Hippocampal formation (tissue), 2 donors: ENCODE measurements at places on chromosomes 16 and 17.

GRCh38 chr17:57516290-57517230, 228.5 kb downstream of the CCDC182 start:
- no peak for DNase-seq

DNA sequence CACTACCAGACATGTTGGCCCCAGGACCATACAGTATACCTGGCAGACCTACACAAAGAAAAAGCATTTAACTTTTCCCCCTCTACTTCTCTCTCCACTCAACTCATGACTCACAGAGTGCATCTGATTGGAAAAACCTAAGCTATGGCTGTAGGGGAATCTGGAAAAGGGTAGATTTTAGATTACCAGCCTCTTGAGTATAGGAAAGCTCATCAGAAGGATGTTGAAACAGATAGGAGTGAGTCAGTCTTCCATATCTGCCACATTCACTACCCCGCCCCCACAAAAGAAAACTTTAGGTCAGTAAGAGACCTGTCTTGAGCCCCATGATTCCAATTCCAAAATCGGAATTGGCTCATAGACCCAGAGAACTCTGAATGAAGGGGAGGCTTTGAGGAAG, 12.3 kb downstream of the KRT9 start:
- DNase-seq: no peak

GRCh38 chr16:85853547-85854545, 45.1 kb upstream of the IRF8 start:
- DNase-seq: peak; percentile 32

DNA sequence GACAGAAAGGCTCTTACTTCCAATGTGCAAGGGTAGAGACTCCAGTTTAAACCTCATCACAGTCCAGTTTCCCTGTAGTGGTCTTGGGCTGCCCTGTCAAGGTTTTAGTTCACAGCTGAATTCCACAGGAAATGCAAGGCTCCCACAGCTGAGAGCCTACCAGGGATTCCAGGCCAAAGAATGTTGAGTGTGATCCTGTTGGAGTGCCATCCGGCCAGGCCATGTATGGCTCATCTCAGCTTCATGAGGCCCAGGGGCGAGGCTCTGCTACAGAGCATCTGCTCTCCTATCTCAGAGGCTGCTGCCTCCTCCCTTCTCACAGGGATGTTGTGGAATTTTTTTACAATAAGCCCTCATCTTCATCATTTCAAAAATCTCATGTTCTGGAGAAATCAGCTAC, 239.8 kb upstream of the CCL2 start:
- DNase-seq: no peak

DNA sequence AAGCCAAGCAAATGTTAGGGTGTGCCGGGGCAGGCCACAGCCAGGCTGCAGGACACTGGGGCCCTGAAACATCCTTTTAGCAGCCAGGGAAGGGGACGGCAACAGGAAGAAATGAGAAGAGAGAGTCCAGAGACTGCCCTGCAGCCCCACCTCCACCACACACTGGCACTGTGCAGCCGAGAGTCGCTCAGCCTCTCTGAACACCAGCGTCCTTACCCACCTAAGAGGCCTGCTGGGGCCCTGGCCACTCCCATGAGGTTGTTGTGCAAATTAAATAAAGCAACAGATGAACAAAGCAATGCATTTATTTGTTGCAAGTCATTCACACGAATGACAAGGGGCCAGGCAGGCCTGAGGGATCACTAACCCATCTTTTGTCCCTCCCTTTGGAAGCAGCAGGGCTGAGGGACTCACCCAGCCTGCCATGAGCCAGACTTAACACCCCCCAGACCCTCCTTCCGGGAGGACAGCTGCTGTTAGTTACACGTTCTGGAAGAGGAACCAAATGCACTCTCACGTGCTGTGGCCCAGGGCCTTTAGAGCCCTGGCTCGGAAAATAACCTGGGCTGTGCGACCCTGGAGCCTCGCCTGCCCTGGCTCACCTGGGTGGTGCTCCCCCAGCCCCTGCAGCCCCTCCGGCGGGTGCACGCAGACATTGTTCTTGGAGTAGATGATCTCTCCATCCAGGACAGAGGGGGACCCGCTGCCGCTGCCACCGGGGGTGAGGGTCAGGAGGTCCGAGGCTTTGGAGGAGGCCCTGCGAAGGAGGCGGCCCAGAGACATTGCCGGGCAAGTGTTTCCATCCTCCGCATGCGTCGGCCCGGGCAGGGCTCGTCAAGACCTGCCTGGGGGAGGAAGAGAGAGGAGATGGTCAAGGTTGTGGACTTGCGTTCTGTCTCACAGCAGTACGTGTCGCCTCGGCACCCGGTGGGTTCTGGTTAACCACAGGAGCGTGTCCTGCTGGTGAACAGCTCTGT, 22.6 kb downstream of the TBC1D16 start:
- DNase-seq: no peak

GRCh38 chr16:50434872-50435478, 66.2 kb upstream of the BRD7 start:
- no peak for DNase-seq

GRCh38 chr17:35541434-35541833, 4.0 kb upstream of the SLFN12L start:
- no peak for DNase-seq

DNA sequence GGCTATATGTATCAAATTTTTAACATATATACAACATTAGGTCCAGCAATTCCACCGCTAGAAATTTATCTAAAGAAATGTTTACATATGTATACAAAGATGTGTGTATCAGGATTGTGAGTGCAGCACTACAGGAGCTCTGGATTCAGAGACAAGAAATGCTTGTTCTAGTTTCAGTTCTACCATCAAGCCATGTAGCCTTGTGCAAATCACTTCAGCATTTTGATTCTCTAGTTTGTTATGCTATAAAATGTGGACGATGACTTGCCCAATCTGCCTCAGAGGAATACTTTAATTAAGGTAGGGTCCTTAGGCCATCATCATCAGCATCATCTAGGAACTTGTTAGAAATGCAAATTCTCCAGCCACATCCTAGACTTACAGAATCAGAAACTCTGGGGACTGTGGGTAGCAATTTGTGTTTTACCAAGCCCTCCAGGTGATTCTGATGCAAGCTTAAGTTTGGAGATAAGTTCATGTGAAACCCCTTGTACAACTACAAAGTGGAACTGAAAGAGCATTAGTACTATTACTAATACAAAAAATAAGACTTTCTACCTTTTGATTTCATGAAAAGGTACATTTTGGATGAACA, 131.2 kb upstream of the CORO6 start:
- no peak for DNase-seq

DNA sequence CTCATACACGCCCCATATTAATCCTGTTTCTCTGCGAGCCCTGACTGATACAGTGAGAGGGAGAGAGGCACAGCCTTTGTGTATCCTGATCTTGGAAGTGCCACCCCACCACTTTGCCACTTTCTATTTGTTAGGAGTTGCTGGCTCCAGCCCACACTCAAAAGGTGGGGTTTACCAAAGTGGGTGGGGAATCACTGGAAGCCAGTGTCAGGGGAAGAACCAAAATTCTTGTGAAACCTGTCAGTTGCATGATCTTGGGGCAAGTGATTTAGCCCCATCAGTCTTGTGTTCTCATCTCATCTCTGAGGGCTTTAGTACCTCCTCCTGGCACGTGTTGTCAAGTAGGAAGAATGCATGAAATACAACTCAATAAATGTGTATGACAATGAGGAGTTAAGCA, 119.5 kb downstream of the SOX9 start:
- no peak for DNase-seq

DNA sequence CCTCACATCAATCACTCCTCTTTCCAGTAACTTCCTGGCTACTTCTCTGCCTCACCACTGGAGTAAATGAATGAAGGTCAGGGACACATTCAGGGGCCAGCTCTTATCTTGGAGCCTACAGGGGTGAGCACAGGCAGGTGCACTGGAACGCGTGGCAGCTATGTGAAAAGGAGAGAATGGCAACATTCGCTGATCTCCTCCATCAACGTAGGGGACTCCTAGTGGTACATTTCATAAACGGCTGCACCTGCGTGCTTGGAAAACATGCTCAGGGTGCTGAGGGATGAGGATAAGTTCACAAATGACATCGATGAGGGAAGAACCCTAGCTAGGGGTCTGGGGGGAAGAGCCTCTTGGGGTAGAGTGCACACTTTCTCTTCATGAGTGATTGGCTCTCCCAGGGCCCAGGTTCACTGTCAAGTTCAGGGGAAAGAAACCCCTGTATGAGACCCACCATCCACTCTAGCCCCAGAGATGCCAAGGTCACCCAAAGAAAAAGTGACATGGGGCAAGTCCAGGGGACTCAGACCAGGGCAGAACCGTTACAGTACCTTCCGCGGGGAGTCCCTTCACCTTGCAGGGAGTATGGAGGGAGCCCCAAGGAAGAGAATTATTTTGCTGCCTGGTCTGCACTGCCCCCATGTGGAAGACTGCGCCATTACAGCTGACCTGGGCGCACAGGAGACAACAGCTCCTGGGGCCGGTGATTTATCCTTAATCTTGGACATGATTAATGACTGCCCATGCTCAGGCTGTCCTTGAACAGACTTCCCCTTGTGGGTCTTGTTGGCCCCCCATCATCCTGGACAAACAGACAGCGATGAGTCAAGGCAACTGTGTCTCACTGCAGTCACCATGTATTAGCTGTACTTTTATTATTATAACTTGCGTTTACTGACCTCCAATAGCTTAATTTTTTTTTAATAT, 30.1 kb downstream of the VAC14 start:
- peak; percentile 42 for DNase-seq
